Lower lobe of right lung (tissue), 2 donors: ENCODE measurements at places on chromosomes 2 and 18.
A peak's percentile ranks its signal among the peaks of the same experiment; 100 is the strongest.

GRCh38 chr2:19219060-19219459, 139.4 kb downstream of the OSR1 start:
- DNase-seq, result no peak

DNA sequence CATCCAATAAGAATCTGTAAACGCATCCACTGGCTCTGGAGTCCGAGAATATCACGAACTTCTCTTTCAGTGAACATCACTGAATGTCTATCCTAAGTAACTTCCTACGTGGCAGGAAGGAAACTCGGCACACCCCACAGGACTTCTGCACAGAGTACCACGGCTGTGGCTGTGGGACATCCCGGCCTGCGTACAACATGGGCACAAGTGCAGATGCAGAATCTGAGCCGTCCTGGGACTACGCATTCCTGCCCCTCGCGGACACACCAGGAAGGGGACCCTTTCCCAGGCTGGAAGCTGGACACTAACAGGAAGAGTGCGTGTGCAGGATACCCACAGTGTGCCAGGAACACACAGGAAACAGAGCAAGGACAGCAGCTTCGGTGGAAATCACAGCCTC, 60.6 kb downstream of the ZNF516 start:
- no peak for DNase-seq

GRCh38 chr2:160583146-160583535, 89.5 kb upstream of the RBMS1 start:
- DNase-seq, result no peak

GRCh38 chr18:23341383-23341782, 111.7 kb upstream of the RIOK3 start:
- no peak for DNase-seq

- DNase-seq, result no peak
Observed at GRCh38 chr2:8447610-8448221, 234.1 kb upstream of the ID2 start.

- DNase-seq, result peak; percentile 90
Observed at GRCh38 chr2:20593072-20594034, 57.5 kb downstream of the HS1BP3 start.

- DNase-seq, result no peak
Observed at GRCh38 chr2:37000318-37000717, 34.0 kb upstream of the STRN start.

DNA sequence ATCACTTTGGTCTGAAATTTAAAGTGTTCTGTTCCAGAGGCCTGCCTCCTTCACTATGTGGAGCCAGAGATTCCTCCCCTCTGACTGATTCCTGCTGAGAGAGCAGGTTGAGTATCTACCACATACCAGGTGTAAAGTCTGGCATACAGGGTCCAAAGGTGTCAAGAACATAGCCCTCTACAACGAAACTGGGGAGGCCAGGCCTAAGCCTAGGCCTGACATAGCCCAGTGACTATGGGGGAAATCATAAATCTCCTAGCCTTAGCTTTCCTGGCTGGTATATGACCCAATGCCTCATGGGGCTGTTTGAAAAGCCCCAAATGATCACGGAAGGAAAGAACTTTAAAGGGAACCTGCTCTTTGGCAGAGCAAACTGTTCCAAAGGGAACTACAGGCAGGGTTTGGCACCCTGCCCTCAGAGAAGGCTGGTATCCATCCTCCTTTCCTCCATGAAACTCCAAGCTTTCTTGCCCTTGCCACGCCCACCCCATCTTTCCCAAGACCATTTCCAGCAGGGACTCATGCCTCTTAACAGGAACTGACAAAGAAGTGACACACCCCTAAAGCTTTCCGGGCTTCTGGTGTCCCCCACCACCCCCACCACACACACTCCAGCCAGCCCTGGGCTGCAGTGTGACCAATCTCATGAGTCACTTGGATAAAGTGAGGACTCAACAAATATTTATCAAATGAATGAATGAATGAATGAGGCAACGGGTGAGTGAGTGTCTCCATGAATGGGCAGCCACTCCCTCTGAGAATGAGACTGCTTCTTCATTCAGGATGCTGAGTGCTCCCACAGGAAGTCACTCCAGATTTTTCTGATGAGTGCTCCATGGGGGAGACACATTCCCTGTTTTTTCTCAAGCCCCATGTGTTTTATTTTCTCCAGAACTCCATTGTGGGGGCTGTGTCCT, 114.5 kb upstream of the STPG4 start:
- DNase-seq, result peak; percentile 50

- no peak for DNase-seq
Observed at GRCh38 chr2:121561617-121562268, 31.1 kb downstream of the RNU4ATAC start.

DNA sequence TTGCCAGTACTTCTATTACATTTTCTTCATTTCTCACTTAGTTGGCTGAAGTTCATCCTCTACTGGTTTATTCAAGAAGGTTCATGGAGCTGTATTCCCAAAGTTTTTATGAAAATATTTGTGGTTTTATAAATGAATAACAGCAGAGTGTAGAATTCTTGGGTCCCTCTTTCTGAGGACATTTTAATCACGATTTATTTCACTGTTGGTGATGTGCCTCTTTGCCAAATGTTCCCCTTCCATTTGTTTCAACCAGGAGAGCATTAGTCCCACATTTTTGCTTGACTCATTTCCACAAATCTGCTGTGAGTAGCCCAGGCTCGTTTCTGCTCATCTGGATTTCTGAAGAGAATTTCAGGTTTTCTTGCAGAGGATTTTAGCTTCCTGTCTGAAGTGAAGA, 20.8 kb downstream of the COPS7B start:
- DNase-seq, result no peak

- no peak for DNase-seq
Observed at GRCh38 chr18:55186588-55186987, 227.3 kb upstream of the CCDC68 start.

DNA sequence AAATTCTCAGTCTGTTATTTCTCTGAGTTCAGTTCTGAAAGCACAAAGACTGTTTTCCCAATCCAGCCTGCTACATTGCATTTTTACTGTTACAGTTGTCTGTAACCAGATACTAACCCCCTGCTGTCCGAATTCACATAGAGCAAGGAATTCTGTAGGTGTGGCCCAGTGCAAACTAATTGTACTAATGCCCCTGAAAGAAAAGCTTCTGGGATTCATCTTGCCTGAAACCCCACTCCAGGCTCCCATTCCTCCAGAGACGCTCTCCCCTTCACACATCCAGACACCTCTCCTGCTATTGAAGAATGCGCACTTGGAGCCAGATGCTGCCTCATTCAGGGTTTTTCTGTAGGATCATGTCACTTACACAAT, 127.0 kb downstream of the TTC32 start:
- DNase-seq, result no peak

- DNase-seq, result no peak
Observed at GRCh38 chr2:96397756-96398530, 62.4 kb downstream of the NCAPH start.

GRCh38 chr2:101223814-101224231, 28.9 kb upstream of the CNOT11 start:
- DNase-seq, result no peak

DNA sequence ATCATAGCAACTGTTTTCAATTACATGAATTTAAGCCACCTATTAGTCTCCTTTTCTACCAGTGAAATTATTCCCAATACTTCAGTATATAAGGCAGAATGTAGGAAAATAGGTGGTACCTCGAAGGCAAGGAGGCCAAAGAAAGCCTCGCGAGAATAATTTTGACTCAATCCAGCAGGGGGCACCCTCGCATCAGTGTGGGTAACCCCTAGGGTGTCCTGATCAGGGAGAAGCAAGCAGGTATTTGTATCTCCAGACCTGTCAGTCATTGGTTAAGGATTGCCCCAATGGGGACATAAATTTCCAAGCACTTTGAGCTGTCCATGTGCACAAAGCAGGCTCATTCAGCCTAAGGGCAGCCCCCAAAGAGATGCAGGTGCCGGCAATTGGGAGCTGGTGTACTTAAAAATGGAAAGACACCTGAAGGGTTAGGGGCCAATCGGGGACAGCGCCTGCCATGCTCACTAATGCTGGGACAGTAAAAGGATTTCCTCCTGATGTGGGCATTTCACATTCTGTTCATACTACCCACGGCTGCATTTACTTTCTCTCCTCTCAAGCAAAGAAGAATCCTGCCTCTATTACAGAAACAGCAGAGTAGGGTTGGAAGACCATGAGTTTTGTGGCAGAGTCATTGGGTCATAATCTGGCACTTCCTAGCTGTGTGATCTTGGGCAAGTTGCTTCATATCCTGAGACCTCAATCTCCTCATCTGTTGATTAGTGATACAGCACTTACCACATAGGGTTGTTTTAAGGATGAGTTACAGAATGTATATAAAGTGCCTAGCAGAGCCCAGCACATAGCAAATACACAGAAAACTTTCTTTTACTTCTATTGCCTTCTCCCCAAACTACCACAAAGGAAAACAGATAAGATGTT, 136.1 kb downstream of the ICOS start:
- DNase-seq, result no peak

DNA sequence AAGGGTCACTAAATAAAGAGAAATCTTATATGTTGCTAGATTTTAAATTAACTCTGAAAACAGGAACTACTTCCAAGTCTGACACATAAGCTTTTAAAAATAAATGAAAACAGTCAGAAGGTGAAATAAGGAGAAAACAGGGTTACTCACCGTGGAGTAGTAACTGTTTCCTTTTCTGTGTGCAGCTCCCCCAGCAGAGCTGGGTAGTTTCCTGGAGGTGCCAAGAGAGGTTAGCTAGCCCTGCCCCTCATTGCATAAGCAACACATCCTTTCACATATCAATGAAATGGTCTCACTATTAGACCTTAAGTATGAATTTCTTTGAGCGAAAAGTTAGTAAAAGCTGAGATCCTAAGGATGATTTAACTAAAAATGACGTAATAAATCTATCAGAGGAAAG, 54.0 kb upstream of the GPR75 start:
- no peak for DNase-seq

DNA sequence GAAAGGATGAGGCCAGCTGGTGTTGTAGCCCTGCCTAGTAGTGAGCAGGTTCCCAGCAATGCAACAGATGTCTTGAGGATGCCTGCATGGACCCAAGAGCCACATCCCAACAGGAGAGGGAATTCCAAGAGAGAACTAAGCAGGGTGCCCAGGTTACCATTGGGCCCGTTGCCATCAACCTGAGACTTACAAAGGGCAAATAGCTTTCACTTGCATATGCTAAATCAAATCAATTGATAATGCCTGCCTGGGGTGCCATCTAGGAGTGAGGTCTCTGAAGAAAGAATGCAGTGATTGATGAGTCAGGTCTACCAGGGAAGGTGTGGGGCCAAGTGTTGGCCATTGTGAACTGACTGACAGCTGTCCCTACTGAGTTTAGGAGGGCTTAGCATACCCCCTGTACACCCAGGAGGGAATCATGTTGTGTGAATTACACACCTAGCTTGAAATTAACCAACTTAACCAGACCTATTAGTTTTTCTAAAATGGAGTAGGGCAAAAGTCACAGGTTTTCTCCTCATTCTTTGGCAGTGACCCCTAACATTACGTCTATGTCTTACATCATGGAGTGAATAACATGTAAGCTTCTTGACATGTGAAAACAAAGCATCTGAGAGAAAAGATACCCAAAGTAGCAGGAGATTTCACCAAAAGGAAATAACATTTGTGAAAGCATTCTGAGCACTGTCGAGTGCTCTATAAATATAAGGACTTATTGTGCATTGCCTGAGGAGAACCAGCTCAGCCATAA, 32.3 kb downstream of the FHOD3 start:
- DNase-seq, result no peak

DNA sequence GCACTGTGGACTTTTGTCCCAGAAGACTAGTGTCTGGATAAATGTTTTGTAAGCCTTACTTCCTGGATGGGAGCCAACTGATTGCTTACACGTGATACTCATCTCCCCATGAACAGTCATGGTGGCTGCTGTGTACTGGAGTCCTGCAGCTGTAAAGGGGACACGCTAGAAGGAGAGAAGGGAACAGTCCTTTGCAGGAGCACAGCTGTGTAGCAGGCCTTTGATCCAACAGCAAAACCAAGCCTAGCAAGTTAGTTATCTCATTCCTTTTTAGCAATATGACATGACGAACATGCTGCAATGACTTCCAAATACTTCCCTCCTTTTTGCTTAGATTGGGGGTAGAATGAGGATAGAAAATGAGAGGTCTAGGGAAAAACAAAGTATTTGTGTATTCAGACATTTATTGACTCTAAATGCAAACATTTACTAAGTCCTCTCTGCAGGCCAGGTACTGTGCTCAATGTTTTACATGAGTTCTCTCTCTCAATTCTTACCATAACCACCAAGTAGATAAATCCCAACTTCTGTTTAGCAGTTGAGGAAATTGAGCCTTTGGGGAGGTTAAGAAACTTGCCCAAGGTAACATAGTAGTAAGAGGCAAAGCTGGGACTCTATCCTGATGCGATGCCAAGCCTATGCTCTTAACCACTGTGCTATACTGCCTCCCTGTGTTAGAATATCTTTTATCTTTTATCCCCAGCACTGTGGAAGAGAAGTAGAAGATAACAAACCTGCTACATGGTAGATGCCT, 55.4 kb upstream of the CD28 start:
- no peak for DNase-seq

- DNase-seq, result no peak
Observed at GRCh38 chr18:21803495-21803894, 62.9 kb downstream of the MIB1 start.

GRCh38 chr18:58758606-58759005, 87.3 kb downstream of the MALT1 start:
- no peak for DNase-seq

DNA sequence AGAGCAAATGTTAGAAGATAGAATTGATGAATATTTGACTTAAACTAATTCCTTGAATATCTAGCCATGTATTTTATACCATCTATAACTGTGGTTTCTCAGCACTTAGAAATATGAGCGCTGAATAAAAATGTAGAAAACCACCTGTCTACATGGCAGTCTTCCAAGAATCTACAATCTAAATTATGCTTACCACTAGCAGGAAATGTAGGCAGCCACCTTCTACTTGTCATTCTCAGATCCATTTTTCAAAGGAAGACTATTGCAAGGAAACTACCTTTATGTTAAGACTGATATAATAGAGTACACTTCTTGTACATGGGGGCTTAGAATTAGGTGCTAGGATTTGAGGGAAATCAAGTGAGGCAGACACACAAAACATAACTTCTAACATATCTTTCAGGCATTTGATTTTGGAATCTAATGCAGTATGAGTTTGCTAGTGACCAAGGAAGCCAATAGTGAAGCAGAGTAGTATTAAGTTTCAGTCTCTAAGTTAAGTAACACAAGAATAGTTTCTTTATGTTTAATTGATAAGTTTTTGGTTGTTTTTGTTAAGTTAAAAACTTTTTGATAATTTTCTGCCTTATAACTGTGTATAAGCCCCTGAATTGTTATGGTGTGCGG, 175.9 kb upstream of the ITGA4 start:
- no peak for DNase-seq

DNA sequence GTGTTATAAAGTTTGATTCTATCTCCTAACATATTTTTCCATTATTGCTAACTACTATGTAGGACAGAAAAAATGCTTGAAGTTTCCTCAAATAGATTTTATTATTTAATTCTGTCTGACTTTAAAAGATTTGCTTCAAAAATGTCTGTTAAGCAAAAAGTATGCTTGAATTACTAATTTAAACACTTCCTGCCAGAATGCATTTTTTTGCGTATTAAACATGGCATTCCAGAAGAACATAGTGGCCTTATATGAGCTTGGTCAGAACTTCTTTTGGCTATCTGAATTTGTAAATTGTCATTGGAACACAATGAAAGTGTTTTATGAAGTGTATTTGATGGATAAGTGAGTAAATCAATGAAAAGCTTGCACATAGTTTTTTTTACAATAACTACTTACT, 37.8 kb downstream of the MBD5 start:
- no peak for DNase-seq
